ENCODE measurements at places on chromosomes 4 and X.

- DNase-seq = no peak
Measured at GRCh38 chr4:72094059-72094797, 62.4 kb downstream of the NPFFR2 start.

- DNase-seq = no peak
Measured at GRCh38 chr4:71532407-71532806, 193.6 kb downstream of the SLC4A4 start.

DNA sequence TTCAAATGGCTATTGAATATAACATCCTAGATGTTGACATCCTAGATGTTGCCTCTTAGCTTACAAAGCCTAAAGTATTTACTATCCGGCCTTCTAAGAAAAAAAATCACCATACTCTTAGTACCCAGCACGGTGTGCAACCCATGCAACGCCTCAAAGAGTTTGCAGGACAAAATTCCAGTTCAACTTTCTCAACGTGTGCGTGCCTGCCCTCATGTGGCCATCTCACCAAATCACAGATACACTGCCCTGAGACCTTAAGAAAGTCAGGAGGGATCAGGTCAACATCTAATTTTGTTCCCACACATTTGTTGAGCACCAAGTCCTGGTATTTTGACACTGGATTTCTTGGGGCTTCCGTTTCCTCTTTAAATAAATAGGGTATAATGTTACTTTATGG is 68.3 kb downstream of the CRMP1 start:
- no peak for DNase-seq

DNA sequence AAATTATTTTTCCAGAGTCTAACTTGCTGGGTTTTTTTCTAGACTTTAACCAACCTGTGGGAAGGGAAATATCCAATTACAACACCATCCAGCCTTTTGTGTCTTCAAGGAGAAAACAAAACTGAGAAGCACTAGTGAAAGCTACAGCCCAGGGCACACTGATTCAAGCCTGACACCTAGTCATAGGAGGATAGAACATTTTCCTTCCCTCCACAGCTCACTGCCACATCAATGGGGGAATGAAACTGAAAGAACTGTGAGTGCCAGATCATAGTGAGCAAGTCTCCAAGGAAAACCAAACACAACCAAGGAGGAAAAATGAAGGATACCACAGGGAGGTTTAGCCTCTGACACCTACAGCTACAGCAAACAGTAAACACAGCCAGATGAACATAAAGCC is 43.3 kb upstream of the MAGEA8 start:
- DNase-seq = no peak

DNA sequence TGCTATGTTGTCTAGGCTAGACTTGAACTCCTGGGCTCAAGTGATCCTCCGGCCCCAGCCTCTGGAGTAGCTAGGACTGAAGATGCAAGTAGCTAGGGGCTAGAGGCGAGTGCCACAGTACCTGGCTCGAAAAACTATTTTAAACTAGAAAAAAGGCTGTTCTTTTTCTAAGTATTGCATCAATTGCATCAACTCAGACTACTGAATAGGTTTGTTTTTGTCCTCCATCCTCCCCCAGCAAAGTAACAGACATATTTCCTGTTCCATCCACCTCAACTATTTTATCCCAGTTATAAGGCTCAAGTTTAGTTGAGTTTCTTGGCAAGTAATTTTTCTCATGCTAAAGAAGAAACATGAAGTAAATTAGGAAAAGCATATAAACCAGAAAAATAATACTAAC is 4.1 kb downstream of the SH3RF1 start:
- no peak for DNase-seq

- no peak for DNase-seq
Measured at GRCh38 chr4:80142394-80143306, 54.7 kb upstream of the PRDM8 start.

DNA sequence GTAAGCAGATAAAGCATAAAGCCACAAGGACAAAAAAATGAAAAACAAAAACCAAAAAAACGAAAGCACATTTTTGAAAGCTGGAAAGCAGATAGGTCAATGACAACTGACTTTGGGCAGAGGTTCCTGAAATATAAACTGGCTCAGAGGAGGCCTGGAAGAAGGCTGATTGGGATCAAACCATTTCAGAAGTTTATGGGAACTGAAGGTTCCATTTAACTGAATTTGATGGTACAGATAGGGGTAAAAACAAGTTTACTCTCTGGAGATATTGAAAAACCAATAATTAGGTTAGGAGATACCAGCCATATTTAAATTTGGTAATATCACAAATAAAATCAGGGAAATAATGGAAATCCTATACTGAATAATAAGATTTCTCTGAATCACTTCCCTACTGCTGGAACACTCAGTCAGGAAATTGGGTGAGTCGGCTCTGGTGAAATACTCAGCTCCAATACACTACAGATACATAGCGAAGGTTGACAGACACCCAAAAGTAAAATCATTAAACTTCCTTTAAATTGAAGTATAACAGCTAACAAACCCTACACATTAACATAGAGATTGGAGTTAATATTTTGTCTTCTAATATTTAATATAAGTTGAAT is 1584.3 kb downstream of the STIM2 start:
- DNase-seq = no peak

- peak; percentile 4 for DNase-seq
Measured at GRCh38 chr4:169566021-169566818, 46.2 kb downstream of the NEK1 start.

- no peak for DNase-seq
Measured at GRCh38 chrX:4881277-4881676, 1167.8 kb upstream of the PRKX start.

- no peak for DNase-seq
Measured at GRCh38 chr4:69064391-69064790, 31.9 kb upstream of the UGT2B7 start.

DNA sequence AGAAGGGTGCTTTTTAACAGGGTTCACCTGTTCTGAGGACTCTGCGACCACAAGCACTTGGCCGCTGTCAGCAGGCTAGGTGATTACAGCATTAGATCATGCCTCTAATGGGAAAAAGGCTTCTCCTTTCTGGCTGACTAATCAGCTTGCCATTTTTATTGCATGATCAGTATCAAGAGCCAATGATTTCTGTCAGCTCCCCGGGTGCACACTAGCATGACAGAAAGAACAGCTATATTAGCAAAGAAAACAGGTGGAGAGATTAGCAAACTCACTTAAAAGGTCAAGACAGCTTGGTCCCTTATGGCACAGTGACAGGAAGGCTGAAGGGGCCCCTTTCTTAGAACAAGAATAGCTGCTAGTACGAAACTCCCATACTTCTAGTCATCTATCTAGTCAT is 170.0 kb downstream of the SMIM20 start:
- DNase-seq = no peak

DNA sequence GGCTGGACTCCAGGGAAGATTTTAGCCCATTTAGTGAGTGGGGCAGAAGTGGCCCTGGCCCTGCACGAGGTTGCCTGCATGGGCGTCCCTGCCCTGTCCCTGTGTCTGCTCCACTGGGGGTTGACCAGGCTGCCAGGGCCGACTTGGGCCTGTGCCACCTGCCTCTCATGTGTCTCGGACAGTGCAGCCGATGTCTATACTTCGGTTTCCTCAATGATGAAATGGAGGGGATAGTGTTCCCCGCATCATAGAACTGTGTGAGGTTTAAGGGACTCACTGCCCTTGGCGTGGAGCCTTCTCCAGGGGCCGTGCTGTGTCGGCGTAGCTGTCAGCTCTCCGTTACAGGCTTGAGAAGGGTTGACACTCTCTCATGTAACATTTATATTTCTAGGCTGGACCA is 27.0 kb upstream of the MSANTD1 start:
- no peak for DNase-seq

- peak; percentile 5 for DNase-seq
Measured at GRCh38 chrX:106862972-106863688, 40.0 kb downstream of the RIPPLY1 start.

DNA sequence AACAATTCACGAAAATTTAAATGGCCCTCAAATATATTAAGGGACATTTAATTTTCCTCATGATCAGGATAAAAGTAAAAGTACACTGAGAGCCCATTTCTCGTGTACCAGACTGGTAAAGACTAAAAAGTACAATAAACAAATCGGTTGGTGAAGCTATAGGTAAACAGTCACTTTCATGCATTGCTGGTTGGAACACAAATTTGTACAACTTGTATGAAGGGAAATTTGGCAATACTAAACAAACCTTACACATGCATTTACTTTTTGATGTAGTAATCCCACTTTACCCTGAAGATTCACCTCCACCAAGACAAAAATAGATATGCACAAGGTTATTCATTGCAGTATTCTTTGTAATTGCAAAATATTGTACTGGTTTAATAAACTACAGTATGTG is 31.4 kb upstream of the MBNL3 start:
- no peak for DNase-seq

DNA sequence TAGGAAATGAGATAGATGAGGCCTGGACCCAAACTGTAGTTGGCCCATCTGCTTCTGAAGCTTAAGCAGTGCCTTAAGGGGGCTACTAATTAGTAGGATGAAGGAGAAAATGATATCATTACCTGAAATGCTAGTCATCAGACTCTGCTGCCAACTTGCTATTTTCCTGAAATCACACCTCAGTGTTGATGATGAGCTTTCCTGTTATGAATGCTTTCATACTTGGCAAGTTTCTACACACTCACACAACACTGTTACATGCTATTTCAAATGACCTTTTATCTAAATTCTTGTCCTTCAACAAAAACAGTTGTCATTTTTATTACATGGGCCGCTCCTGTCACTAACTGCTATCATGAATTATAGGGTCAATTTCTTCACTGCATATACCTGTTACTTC is 416.0 kb downstream of the PRDM5 start:
- no peak for DNase-seq

- DNase-seq = peak; percentile 7
Measured at GRCh38 chr4:105637408-105638176, 70.9 kb downstream of the INTS12 start.

GRCh38 chr4:155569960-155570515 is 96.6 kb upstream of the GUCY1A1 start:
- no peak for DNase-seq

GRCh38 chr4:45358573-45359506 is 632.5 kb upstream of the GNPDA2 start:
- no peak for DNase-seq

DNA sequence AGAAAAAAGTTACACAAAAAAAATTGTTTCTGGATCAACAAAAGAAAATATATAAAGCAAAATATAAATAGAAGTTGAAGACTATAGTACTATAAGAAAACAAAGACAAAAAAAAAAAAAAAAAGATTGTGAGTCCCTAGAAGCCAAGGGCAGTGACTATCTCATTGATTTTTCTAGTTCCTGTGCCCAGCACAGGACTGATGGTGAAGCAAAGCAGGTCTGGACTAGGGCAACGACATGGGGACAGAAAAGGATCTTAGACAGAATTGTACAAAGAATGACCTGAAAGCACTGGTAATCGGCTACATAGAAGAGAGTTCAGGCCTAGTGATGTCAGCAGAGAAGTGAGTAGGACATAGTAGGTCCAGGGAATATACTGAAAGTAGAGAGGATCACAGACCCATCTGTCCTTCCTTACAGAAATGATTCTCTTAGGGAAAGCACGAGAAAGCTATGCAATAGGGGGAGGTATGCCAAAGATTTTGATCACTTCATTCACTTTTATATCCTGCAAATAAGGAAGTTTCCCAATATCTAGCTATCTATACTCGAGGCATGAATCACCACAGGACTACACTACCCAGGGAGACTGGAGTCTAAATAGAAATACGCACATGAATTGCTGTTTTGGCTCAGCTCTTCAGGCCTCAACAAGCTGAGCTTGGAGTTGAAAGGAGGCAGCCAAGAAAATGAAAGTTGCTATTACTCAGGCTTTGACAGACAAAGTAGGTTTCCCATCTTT is 230.9 kb upstream of the GPC4 start:
- DNase-seq = no peak

Measured in CD4-positive, alpha-beta T cell treated with Interleukin-1 beta for 1 hour (primary cell).